H7 (cell line): ENCODE measurements at places on chromosomes 13 and 19. TPM values are rescaled to one million over a fixed set of nuclear protein-coding genes. Genes with fewer than 3 reads are reported as not detected.

The FXYD3 gene
- total RNA-seq, result not detected in 2 replicates

DNA sequence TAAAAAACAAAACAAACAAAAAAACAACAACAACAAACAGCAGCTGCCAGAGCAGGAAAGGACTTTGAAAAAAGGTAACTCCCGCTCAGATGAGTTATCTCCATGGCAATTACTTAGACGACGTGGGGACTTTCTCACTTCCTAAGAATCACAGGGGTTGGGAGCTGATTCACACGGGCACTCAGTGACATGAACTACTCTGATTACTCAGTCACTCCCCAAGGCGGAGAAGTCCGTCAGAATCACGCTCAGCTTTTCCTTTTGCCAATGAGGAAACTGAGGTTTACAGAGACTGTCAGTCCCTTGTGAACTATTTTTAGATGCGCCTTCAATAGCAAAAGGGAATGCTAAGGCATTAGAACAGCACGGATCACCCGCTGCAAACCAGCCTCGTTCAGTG is 32.3 kb upstream of the MATK start:
- no peak for DNase-seq

- DNase-seq, result no peak
These were observed 282.4 kb downstream of the TEX29 start for GRCh38 chr13:111602874-111603273.

DNA sequence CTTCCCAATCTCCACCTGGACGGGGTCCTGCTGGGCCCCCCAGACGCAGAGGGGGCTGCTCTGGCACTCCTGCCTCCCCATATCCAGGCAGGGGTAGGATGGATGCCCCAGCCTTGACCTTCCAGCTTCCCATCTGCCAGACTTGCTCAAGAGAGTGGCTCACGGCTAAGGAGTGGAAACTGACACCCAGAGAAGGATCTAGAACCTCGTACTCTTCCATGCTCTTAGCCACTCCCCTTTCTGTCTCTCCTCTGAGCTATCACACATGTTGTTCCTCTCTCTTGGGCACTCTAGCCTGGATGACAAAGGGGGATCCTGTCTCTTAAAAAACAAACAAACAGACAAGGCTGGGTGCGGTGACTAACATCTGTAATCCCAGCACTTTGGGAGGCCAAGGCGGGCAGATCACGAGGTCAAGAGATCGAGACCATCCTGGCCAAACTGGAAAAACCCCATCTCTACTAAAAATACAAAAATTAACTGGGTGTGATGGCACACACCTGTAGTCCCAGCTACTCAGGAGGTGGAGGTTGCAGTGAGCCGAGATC is 12.2 kb upstream of the FUT5 start:
- no peak for DNase-seq

DNA sequence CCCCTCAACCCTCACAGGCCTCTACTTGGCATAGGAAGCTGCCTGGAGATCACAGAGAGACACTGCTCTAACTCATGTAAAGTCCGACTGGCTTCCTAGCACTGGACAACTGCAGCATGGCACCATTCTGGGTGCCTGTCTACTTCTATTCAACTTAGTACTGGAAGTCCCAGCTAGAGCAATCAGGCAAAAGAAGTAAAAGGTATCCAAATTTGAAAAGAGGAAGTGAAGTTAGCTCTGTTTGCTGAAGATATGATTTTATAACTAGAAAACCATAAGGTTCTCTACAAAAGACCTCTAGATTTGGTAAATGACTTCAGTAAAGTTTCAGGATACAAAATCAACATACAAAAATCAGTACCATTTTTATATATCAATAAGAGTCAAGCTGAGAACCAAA is 1017.6 kb downstream of the PCDH9 start:
- no peak for DNase-seq

- DNase-seq, result no peak
These were observed 149.6 kb downstream of the UGGT2 start for GRCh38 chr13:95903569-95903968.

- DNase-seq, result no peak
These were observed 692 bp downstream of the SULT2B1 start for GRCh38 chr19:48552406-48553322.

DNA sequence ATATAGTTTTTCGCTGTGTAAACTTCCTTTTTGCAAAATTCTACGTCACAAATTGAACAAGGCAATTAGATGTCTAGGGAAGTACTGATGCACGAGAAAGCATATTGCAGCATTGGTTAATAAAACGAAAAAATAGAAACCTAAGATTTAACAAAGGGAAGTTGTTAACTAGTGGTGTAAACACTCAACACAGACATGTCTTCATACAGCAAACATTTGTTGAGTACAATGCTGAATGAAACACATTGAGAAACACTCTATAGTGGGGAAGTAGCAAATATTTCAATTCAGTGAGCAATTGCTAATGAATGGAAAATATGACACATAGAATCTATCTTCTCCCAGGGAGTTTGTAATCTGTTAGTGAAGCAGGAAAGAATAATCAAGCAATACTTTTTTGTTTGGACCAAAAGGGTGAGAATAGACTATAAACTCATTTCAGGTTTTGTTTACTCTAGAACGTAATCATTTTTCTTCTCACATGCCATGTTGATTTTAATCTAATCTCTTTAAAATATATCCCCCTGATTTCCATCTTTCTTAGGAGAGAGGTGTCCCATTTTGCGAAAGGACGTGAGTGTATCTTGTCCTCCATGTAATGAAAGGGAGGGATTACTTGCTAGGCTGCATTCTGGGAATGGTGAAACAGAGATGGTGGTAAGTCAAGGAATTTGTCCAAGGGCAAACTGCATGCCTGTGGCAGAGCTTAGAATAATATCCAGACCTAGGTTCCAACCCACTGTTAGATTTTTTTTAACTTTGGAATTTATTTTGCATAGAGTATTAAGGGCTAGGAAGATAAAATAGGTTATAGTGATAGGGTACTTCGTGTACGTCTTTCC is 1.7 kb upstream of the ANKRD10 start:
- DNase-seq, result peak; percentile 12

GRCh38 chr19:13826652-13827235 is 31.5 kb downstream of the ZSWIM4 start:
- DNase-seq, result peak; percentile 19

The BLOC1S3 gene
- total RNA-seq, result 3.4 and 4.3 TPM in 2 replicates

DNA sequence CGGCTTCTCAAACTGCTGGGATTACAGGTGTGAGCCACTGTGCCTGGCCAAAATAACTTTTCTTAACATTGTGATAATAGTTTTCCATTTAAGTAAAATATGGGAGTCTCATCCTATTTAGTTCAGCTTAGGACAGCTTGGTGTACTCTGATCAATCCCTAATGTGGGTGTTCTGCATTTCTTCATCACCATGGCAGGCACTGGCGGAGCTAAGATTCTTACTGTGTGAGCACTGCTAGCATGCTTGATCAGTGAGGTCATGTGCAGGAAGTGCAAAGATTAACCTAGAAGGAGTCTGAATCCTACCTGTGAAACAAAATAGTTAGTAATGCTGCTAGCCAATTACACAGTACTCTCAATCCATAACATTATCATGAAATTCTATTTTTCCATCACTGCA is 1684.2 kb upstream of the SLC10A2 start:
- DNase-seq, result no peak

GRCh38 chr13:41639237-41639904 is 182.0 kb downstream of the RGCC start:
- no peak for DNase-seq

GRCh38 chr13:50446611-50447010 is 396.9 kb downstream of the DLEU7 start:
- DNase-seq, result no peak

The MYBPC2 gene
- total RNA-seq, result 0.24 and 0.55 TPM in 2 replicates

GRCh38 chr13:100356889-100357288 is 231.7 kb downstream of the GGACT start:
- DNase-seq, result no peak

DNA sequence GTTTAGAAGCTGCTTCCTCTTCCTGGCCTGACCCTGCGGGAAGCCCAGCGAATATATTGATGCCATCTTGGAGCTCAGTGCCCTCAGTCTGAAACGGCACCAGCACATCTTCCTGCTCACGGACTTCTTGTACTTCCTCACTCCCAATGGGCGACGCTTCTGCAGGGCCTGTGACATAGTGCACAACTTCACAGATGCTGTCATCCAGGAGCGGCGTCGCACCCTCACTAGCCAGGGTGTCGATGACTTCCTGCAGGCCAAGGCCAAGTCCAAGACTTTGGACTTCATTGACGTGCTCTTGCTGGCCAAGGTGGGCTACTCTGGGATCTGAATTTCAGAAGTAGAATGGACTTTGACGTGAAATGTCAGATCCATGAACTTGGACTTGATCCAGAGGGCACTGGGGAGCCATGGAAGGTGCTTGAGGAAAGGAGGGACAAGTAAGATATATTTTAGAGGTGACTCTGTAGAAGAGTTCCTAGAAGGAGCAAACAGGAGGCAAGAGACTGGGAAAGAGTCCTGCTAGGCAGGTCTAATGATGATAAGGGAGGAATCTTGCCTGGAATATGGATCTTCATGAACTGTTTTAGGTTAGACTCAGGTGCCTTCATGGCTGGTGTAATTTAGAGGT is 38.4 kb upstream of the CYP4F8 start:
- DNase-seq, result no peak

GRCh38 chr19:44570984-44571684 is 41.7 kb upstream of the CEACAM20 start:
- peak; percentile 67 for DNase-seq

DNA sequence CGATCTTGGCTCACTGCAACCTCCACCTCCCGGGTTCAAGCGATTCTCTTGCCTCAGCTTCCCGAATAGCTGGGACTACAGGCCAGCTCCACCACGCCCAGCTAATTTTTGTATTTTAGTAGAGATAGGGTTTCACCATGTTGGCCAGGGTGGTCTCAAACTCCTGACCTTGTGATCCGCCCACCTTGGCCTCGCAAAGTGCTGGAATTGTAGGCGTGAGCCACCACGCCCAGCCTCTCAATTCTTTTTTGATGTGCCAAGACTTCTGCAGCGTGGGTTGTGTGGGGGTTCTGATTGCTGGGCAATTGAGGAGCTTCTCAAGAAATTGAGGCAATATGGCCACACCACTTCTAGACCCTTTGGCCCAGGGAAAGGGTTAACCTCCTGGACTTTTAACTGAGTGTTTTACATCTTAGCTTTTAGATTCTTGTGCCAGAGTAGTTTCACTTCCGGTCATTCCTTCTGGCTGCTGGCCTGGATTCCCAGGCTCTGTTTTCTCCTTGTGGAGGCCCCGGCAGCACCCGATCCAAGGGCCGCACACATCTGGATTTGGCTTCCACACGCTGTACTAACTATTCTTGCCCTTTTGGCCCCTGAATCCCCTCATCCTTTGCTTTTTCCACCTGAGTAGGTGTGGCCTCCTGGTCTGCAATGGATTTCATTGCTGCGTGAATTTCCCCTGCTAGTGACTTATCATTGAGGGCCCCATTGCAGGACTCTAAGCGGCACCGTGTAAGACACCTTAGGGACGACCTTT is 14.7 kb downstream of the SMARCA4 start:
- no peak for DNase-seq

The LRRC63 gene
- not detected in 2 replicates for total RNA-seq

The GDF15 gene
- total RNA-seq, result 0.30 and 1.4 TPM in 2 replicates

- no peak for DNase-seq
These were observed 39.2 kb downstream of the GPC6 start for GRCh38 chr13:93265800-93266199.

- no peak for DNase-seq
These were observed 2020.6 kb upstream of the PCDH20 start for GRCh38 chr13:63436325-63436668.

DNA sequence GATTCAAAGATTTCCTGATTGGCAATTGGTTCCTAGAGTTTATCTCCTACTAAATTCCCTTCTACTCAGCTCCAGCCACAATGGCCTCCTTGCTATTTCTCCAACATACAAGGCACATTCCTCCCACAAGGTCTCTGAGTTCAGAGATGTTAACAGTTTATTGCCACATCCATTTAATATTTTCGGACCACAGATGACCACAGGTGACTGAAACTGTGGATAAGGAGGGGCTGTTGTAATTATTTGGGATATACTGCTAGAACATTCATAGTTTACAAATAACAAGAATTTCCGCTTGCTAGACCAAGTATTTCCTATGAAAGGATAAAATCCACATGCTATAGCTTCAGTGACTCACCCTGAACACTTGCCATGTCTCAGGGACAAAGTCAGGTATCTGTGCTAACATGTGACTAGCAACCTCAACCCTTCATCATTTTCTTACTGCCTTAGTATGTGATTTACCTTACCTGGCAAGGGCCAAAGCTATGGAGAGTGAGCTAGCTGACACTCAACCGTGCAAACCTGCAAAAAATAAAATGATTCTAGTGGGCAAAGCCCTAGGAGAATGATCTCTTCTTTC is 117.7 kb downstream of the TBC1D4 start:
- no peak for DNase-seq

GRCh38 chr13:42354241-42355091 is 82.5 kb downstream of the AKAP11 start:
- no peak for DNase-seq

DNA sequence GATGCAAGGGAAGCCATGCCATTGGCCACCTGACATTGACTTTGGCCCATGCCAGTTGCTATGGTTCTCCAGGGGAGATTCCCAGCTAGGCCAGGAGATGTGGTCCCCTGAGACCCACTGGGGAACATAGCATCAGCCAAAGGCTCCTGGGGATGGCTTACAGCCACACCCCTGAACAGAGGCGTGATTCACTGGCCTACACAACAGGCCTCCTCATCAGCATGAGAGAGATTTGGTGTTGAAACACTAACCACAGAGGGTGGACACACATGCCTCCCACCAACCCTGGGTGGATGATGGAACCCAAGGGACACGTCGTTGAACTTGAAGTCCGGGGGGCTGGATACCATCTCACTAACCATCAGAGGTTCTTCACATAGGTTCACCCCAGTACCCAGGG is 14.4 kb downstream of the IQCN start:
- no peak for DNase-seq

DNA sequence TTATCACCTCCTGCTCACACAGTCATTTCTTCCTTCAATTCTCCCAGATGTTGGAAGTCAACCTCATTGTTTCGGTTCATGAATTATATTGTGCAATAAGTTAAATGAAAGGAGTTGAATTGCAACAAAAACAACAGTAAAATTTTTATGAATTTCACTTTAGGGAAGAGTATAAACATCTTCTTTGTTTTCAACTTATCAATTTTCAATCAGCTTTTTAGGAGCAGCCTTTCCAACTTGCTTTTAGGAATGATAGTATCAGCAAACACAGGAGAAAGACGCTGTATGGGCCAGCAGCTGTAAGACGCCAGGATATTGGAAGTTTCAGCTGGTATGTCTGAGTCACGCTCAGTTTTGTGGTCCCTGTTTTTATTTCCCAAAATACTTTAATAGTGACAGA is 132.5 kb upstream of the ARGLU1 start:
- DNase-seq, result no peak

- no peak for DNase-seq
These were observed 14.0 kb upstream of the NAA16 start for GRCh38 chr13:41296879-41297646.

GRCh38 chr13:79973533-79973963 is 367.4 kb downstream of the SPRY2 start:
- no peak for DNase-seq

GRCh38 chr13:87590518-87590917 is 80.7 kb upstream of the SLITRK5 start:
- no peak for DNase-seq

- peak; percentile 43 for DNase-seq
These were observed 23.2 kb upstream of the F7 start for GRCh38 chr13:113082198-113083021.
